ENCODE measurements at places on chromosomes 5 and 9. TPM values are rescaled to one million over a fixed set of nuclear protein-coding genes. Genes with fewer than 3 reads are reported as not detected.

Gene SLC1A1
- total RNA-seq: 4.5 TPM

DNA sequence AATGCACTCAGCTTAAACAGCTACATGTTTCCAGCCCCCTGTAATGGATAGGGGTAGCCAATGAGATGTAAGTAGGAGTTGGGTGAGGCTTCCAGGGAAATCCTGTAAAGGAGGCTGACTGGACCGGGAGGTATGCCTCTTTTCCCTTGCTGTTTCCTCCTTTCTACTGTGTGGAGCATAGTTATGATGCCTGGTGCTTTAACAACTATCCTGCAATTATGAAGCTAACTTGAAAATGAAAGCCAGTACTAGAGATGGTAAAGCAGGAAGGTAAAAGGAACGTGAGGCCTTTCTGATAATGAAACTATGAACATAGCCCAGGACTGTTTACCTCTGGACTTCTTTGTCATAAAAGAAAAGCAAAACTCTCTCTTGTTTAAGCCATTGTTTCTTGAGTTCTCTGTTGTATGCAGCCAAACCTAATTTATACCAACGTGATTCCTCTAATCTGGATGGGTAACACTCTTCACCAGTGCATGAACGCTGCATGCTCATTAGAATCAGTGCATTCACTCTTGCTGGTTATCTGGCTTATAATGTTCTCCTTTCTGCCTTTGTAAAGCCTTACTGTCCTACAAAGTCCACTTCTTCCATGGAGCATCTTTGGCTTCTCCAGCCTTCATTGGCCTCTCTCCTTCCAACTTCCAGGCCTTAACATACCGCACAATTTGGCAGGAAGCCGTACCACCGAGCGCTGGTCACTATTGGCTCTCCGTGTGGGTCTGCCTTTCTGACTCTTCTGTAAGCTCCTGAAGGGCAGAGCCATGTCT is 8.3 kb upstream of the ARHGEF28 start:
- DNase-seq: peak; percentile 47

Gene PCDHGB6
- 4.3 TPM for total RNA-seq

- no peak for DNase-seq
Observed at GRCh38 chr5:62786099-62786498, 207.5 kb downstream of the LRRC70 start.

DNA sequence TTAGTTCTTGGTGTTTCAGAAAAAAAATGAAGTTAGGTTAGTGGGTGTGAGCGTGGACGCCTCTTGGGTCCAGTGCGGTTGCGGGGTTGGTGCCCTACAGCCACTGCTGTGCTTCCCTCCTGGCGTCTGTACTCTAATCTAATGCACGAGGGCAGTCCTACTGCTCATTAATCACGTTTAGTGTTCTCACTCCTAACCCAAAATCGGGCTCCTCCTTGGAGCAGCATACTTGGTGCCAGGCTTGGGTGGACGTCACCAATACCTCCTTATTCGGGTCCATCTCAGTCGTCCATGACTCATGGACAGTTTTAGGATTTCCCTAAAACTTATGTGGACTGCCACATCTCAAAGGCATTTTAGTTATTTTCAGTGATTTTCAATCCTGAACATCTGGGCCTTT is 41.6 kb downstream of the TRIO start:
- DNase-seq: peak; percentile 90

DNA sequence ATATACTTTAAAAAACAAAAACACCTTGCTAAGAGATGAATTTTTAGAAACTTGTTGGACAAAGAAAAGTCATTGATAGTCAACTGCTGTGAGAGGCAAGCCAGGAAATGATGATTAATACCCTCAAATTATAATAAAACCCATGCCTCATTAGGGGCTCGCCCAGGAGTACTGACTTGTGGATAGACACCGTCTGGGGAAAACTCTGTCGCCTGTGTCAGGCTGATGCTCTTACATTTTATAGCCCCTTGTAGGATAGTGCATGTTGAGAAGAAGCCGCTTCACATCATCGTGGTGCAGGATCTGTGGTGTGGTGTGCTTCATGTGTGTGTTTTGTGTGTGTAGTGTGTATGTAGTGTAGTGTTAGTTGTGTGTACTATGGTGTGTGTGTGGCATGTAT is 39.1 kb downstream of the SYK start:
- DNase-seq: no peak

Gene NLN
- 33.7 TPM for total RNA-seq

- no peak for DNase-seq
Observed at GRCh38 chr9:133043449-133044035, 12.7 kb downstream of the GTF3C5 start.

DNA sequence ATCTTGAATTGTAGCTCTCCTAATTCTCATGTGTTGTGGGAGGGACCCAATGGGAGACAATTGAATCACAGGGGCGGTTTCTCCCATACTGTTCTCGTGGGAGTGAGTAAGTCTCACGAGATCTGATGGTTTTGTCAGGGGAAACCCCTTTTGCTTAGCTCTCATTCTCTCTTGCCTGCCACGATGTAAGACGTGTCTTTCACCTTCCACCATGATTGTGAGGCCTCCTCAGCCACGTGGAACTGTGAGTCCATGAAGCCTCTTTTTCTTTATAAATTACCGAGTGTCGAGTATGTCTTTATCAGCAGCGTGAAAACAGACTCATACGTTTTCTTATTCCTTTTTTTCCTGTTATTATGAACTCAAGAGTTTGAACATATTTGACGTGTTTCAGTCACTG is 39.1 kb downstream of the RETREG1 start:
- DNase-seq: no peak

Gene MYMK
- not detected for total RNA-seq

- DNase-seq: peak; percentile 59
Observed at GRCh38 chr5:168679515-168679920, 100.3 kb upstream of the PANK3 start.

DNA sequence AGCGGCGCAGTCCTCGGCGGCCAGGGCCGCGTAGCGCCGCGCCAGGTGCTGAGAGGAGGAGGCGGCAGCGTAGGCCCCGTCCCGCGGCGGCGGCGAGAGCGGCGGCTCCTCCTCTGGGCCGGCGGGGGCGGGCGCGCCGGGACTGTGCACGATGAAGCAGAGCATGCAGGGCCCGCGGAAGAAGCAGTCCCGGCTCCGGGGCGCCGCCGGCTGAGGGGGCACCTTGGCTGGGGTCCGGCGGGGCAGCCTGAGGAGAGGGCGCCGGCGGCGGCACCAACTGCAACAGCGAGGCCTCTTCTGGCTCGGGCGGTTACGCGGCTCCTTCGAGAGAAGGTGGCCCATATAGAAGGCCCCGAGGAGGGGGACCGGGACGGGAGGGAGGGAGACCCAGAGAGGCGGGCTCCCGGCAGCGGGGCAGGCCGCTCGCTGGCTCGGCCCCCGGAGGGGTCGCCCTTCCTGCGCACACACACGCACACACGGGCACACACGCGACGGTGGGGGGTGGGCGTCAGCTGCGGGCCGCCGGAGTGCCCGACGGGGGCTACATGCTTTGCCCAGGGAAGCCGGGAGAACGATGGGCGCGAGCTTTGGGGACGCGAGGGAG is 446 bp downstream of the FBXL17 start:
- DNase-seq: peak; percentile 61

Gene SCGB3A2
- not detected for total RNA-seq

GRCh38 chr9:86549401-86549811 is 195.2 kb upstream of the TUT7 start:
- DNase-seq: peak; percentile 70

DNA sequence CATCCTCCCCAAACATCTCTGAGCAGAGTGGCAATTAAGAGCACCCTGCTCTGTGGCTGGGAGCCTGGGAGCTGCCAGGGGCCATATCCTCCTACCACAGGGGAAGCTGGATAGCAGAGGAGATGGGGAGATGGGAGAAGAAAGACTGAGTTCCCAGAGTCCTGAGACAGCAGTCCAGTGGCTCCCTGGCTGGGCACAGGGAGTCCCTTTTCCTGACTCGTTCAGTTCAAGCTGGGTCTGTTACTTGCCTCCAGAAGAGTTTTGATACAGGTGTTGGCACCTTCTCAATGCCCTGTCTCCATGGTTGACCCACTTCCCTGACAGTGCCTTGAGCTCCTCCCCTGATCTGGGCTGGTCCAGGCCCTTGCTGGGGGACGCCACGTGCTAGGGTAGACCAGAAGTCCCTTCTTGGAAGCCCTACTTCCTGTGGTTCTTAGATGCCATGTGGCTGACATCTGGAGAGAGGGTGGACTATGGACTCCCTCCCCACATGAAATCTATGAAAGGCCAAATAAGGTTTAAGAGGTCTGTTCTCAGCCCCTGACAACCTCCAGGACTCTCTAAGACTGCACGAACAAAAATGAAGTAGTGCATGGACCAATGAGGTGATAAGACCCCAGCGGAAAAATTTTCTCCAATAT is 166.2 kb downstream of the AUH start:
- DNase-seq: no peak

DNA sequence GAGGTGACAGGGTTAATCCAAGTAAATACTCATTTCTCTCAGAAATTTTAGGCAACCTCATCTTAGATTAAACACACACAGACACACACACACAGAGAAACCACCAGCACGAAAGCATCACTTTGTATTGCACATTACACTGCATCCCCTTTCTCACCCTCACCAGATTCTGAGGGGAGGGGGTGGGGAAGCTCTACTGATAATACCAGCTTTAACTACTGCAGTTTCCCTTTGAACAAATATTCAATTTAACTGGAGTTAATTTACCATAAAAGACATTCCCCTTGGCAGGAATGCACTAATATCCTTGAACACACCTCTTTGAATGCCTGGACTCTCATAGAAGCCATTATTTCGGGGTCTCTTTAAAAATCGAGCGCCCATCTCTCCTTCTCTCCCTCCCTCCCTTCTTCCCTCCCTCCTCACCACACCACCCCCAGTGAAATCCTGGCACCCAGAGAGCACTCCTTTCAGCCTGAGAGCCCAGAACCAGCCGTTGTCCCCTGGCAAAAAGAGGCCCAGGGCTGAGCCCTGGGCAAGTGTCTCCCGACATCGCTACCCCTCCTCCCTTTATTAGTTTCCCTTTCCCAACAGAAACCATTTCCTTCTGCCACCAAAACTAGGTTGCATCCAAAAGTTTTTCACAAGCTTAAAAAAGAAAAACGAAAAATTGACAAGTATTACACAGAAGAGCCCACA is 2.8 kb upstream of the NFIB start:
- no peak for DNase-seq

DNA sequence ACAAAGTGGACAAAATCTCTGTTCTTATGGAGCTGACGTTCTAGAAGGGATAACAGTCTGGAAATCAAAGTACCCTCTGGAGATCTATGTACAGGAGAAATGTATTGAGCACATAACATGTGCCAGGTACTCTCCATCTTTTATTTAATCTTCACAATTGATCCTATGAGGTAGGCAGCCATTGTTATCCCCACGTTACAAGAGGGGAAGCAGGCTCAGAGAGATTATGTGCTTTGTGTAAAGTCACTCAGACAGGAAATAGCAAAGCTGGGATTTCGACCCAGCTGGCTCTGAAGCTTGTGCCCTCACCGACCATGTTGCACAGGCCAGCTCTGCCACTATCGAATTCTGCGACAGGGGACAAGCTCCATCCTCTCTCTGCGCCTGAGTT is 21.5 kb downstream of the PDGFRB start:
- no peak for DNase-seq

DNA sequence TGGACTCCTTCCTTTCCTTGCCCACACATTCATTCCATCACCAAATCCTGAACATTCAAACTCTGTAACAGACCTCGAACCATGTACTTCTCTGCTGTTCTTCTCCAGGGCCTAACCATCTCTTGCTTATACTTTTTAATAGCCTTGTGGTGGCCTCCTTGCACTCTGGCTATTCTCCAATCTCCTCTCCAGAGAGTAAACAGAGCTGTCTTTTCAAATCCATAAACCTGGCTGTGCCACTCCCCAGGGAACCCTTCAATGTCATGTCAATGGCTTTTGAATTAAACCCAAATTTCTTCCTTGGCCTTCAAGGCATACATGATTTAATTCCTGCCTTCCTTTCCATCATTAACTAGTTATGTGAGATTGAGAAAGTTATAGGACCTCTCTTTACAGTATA is 277.6 kb upstream of the EFNA5 start:
- DNase-seq: no peak

Gene ADAMTS12
- 10.7 TPM for total RNA-seq

- DNase-seq: no peak
Observed at GRCh38 chr9:101618698-101619097, 23.9 kb upstream of the PPP3R2 start.

Gene ZNF300
- 9.9 TPM for total RNA-seq

DNA sequence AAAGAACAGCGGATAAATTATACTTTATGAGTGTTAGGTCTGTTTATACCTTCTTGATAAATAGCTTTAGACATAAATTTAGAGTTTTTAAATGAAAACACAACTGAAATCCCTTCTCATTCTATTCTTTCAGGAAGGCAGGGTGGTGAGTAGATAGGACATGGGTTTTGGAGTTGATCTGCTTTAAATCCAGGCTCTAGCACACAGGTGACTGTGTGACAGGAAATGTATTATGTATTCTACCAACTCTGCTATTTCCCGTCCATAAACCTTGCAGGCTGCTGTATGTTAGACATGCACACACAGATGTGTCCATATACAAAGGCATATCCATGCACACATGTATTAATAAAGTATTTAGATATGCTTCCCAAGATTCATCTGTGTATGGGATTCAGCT is 19.3 kb upstream of the CARTPT start:
- DNase-seq: no peak

Gene PCDHB9
- 0.99 TPM for total RNA-seq

- peak; percentile 19 for DNase-seq
Observed at GRCh38 chr5:7916171-7916804, 47.3 kb downstream of the MTRR start.

DNA sequence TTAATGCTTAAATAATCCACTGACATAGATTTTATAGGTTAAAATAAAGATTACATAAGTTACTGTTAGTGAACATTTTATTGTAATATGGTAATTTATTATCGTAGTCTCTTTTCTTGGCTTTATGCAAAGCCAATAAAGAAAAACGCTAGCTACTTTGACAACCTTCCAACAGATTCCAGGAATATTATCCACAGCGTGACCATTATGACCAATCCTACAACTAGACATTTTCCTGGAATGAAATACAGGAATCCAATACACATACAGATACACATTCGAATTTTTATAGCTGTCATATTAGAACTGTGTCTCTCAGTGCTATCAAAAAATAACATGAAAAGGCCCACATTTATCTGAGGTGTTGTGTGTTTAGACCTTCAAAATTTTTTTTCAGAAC is 13.1 kb downstream of the RPS23 start:
- DNase-seq: peak; percentile 60

GRCh38 chr9:97911528-97911927 is 10.8 kb downstream of the TRMO start:
- no peak for DNase-seq

Measured in fibroblast of lung (primary cell).